ENCODE measurements at places on chromosomes 7 and 10.

DNA sequence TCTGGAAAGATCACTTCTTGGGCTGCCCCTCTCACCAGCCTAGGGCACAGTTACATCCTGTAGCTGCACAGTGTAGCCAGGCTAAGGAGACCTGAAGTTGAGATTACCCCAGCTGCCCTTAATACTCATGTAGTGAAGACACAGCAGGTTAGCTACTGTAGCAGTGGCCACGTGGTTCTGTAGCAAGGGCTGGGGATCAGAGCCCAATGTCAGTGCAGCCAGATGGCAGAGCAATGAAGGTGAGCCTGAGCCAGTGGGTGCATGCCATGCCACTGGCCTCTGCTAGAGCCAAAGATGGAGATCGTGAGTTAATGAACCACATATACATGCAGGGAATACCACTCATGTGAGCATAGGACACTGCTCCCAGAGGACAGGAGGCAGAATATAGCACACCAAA lies 15.5 kb downstream of the AMPH start:
- no peak for DNase-seq

DNA sequence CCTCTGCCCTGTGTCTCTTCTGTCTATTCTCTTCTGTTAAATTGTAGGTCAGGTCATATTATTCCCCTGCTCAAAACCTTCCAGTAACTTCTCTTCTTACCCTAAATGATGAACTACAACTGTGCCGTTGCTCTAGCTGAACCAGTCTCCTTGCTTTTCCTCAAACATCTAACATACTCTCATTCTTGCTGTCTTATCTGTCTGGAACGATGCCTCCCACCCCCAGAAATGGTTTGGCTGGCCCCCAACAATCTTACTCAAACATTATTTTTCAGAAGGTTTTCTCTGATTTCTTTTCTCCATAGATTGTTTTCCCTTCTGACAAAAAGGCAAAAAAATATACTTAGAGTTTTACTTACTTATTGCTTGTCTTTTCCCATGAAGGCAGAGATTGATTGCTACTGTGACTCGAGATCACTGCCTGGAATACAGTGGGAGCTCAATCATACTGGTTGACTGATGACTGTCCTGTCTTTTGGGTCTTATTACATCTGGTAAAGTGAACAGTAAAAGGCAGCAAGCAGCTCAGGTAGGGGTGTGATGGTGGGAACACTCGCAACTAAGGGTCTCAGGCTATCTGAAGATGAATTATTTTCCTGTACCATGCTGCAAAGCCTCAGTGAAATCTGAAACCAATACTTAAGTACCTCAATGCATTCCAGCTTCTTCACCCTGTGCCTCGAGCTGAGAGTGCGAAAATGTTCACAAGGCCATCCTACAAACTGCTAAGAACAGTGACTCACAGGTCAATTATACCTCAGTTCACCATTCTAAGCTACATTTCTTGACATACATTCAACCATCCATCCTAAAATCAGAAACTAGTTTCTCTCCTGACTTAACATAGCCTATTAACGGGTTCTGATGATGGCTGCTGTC lies 67.6 kb downstream of the DNMBP start:
- no peak for DNase-seq

DNA sequence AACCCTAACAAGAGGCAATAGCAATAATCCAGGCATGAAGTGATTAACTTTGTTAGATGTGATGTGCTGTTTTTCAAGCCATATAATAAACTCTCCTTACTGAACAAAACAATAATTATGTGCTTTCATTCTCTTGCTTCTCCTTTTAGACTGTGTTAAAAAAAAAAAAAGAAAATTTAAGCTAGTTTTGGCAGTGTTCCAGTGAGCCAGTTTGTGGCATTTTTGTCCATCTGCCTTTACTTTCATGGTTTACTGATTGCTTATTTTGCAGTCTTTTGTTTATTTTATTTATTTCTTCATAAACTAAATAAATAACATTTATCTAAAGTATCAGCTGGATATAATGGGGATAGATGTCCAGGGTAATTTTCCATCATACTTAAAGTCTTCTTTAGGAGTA lies 625.3 kb downstream of the CNTNAP2 start:
- DNase-seq = no peak

- no peak for DNase-seq
Observed at GRCh38 chr7:155011086-155011485, 8.2 kb upstream of the PAXIP1 start.

DNA sequence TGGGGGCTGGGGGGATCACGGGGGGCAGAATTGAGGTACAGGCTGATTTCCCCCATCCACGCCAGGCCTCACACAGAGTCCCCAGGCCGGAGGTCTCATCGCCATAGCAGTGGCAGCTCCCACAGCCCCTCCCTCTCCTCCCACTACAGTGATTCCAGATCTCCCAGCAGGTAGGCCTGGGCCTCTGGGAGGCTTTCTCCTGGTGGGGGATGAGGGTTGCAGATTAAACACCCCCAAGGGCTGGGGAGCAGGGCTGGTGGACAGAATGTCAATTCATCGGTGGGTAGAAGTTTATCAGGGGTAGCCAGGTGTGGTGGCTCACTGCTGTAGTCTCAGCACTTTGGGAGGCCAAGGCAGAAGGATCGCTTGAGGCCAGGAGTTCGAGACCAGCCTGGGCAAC lies 37.2 kb upstream of the HSPB1 start:
- DNase-seq = no peak

GRCh38 chr10:11167233-11167966 lies 149.7 kb downstream of the CELF2 start:
- DNase-seq = no peak

- no peak for DNase-seq
Observed at GRCh38 chr10:9229702-9230244, 1175.3 kb downstream of the GATA3 start.

- no peak for DNase-seq
Observed at GRCh38 chr7:81611040-81611439, 158.8 kb downstream of the HGF start.

- no peak for DNase-seq
Observed at GRCh38 chr10:33519130-33519860, 184.8 kb upstream of the NRP1 start.

GRCh38 chr10:27388761-27389399 lies 115.2 kb upstream of the RAB18 start:
- no peak for DNase-seq

- no peak for DNase-seq
Observed at GRCh38 chr10:78312197-78313047, 278.8 kb downstream of the RPS24 start.

DNA sequence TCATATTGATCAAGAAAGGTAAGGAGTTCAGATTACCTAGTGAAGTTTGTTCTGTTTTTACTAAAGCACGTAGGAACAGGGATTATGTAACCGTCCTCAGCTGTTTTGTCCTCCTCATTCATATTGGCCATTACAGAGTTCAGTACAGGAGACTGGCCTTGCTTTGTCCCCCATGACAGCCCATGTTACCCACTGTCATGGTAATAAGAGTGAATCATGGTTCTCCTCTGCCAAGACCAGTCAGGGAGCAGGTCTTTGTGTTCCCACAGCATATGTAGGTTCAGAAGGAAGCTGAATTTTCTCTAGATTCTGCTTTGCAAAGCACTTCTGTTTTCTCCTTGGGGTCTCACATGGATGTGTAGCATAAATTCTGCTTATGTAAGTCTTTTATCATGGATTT lies 106.2 kb upstream of the GPR141 start:
- no peak for DNase-seq

Data from NCI-H2081 (cell line).